ENCODE measurements at places on chromosomes 7 and 10.
A peak's percentile ranks its signal among the peaks of the same experiment; 100 is the strongest.

DNA sequence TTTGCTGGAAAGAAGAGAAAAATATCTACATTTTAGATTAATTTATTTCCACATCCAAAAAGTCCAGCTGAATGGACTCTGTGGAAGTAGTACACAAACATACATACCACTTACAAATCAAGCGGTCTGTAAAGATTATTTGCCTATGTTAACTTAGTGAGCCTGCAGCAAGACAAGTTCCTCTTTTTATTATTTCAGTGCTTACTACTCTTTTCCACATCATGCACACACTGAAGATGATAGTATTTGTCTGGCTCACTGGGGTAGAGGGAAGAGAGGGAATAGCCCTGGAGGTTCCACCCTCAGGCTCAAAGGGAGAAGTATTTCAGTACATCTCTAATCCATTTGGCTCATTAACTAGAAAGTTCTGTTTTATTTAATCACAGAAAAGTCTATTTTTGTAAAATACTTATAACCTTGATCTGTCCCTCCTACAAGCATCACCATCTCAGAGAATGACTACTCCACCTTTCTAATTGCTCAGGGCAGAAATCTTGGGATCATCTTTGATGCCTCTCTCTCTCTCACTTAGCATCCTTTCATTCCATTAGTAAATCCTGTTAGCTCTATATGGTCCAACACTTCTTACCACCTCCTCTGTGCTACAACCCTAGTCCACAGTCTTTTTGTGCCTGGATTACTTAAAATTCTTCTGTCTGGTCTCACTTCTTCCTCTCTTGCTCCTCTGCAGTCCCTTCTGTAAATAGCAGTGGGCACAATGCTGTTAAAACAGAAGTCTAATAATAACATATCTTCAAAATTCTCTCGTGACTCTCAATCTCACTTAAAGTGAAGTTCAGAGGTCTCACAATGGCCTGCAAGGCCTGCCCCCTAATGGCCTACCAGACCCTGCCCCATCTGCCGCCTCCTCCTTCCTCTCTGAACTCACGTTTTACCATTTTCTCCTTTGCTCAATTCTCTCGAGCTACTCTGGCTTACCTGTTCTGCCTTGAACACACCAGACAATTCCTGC lies 64.3 kb upstream of the CCDC6 start:
- DNase-seq, result no peak

- no peak for DNase-seq
Measured at GRCh38 chr7:41928166-41928565, 225.3 kb upstream of the INHBA start.

- no peak for DNase-seq
Measured at GRCh38 chr7:3154317-3154716, 110.7 kb upstream of the CARD11 start.

DNA sequence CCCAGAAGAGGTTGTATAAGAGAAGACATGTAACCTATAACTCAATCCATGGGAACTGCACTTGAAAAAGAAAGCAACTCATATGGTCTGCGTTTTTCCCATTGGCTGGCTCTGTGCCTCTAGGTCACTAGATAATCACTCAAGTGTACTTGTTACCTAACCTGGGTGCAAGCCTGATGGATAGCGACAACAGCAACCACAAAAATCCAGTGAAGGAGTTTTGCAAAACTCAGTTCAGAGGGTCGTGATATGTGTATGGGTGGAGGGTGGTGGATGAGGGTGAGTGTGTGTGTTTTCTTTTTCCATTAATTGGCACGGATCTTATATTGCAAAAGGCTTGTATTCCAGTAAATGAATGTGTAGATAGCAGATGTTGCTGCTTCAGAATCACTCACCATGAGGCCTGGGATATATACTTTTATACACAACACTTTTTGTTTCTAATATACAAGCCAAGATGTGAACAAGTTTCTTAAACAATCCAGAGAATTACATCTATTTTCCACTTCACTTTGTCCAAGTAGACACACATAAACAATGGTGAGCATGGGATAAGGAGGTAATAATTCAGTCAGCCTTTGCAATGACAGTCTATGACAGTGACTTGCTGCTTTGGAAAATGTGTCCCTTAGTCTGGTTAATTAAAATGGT lies 286.9 kb upstream of the DKK1 start:
- DNase-seq, result no peak

- DNase-seq, result peak; percentile 57
Measured at GRCh38 chr10:24721229-24722106, 2.2 kb downstream of the ARHGAP21 start.

- DNase-seq, result no peak
Measured at GRCh38 chr10:30048768-30049517, 10.4 kb downstream of the JCAD start.

DNA sequence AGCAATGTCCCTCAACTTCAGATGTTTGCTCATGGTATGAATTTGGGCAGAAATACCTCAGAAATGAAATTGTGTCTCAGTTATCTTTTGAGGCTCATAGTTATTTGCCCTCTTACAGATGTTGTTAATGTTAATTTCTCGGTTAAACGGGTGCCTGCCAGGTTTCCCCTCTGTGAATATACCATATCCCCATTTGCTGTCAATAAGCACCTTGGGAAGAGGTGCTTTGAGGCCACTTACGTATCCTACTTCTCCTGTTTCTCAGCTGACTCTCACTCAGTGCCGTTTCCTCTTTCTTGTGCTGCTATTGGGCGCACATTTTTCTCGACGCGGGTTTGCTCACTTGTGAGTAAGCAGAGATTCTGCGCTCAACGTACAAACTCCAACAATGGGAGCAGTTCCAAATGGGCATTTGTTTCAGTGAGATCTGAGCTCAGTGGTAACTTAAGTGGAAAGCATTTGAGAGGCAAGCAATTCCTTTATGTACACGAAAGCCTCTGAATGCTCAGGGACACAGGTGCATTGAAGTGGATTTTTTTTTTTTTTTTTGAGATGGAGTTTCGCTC lies 34.8 kb upstream of the JAKMIP3 start:
- no peak for DNase-seq

DNA sequence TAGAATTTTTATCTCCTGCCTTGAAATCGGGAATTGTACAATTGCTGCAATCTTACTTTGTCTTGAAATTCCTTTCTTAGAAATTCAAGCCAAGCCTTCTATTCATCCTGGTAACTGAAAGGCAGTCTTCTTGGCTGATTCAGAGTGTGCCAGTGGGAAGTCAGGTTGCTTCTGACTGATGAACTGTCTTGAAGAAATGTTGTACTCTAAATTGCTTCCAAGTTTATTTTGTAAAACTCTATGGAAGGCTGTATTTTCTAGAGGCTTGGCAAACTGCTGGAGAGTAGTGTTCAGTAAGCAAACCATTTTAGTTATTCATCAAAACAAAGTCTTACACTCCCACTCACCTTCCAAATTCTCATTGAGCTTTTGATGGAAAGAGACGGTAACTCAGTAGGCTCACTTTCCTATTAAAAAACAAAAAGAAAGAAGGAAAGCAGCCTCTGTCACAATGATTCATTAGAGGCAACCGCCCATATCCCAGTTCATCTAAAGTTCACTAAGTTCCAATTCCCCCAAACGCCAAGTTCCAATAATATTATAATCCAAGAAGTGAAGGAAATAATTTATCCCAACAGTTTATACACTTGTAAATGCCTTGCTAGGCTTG lies 187.9 kb upstream of the MALRD1 start:
- no peak for DNase-seq

GRCh38 chr10:51159841-51160240 lies 85.6 kb downstream of the PRKG1 start:
- DNase-seq, result no peak

- DNase-seq, result no peak
Measured at GRCh38 chr10:29348836-29349235, 60.0 kb downstream of the LYZL1 start.

DNA sequence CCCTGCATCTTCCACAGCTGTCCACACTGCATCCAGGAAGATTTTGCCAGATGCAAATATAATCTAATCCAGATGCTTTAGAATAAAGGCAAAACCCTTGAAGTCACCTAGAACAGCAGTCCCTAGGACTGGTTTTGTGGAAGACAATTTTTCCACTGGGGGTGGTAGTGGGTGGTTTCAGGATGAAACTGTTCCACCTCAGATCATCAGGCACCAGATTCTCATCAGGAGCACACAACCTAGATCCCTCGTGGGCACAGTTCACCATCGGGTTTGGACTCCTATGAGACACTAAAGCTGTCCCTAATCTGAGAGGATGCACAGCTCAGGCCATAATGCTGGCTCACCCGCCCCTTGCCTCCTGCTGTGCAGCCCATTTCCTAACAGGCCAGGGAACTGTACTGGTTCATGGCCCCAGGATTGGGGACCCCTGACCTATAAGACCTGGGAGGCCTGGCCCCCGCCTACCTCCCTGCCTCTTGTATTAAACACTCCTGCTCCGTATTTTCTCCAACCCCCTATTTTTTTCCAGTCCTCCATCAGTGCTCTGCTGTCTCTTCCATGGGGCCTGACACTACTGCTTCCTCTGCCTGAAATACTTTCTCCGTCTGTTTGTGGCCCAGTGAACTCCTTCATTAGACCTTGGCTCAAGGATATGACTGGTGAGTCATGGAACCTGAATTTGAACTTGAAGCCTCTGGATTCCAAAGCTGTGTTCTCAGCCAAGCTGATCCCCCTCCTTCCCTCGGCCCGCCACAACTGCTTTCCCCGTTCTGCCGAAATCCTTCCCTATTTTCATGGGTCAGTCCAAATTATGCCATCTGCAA lies 79.9 kb upstream of the RHEB start:
- DNase-seq, result peak; percentile 59

- DNase-seq, result no peak
Measured at GRCh38 chr7:23335136-23335535, 36.0 kb downstream of the MALSU1 start.

- peak; percentile 83 for DNase-seq
Measured at GRCh38 chr10:70549962-70550458, 52.5 kb downstream of the PRF1 start.

DNA sequence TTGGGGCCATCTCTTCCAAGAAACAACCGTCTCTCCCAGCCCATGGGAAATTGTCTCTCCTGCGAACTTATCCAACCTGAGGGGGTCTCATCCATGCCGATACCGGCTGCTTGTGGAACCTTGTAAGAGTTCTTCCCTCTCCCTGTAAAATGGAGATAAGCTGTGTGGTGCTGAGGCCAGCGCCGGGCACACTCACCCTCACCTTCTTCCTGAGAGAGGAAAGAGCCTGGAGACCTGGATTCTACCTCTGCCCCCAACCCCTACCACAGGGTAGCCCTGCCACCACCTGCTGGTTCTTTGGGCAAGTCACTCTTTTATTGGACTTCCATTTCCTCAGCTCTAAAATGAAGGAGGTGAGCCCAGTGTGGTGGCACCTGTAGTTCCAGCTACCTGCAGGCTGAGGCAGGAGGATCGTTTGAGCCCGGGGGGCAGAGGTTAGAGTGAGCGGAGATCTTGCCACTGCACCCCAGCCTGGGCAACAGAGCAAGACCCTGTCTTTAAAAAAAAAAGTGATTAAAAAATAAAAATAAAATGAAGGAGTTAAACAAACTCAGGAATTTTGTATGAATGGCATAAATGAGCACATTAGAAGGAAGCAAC lies 38.4 kb upstream of the PSAP start:
- no peak for DNase-seq

DNA sequence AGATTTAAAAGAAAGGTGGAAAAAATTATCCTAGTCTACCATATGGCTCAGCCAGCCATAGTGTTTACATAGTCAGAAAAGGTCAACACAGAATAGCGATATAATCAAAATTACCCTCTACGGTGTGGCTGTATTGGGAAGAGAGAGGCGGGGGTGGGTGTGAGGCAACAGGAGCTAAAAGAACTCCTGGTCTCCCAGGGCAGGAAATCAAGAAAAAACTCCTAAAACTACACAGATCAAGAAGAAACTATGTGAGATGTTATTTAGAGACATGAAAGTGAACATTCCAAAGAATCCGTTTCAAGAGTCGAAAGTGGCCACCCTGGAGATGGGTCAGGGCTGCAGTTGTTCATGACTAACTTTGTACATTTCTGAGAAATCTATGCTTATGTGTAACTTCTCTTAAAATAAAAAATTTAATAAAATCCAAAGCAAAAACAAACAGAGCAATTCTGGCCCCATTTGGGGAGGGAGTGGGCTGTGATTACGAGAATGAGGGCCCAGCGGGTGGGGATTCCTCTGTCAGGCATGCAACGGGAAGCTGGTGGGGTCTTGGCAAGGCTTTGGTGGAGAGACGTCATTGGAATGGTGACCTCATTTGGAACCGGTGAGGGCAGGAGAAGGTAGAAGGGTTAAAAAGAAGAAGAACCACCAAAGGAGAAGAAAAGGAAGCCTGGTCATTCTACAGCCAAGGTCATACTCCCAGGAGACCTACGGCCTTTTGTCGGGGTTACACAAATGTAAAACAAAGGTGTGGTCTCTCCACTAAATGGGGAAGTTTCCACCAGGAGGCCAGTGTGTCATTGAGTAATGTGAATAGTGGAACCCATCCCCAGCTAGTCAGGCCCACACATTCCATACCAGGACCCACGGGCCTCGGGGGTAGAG lies 71.2 kb upstream of the DUSP5 start:
- DNase-seq, result no peak

GRCh38 chr7:74092964-74093471 lies 9.4 kb downstream of the LIMK1 start:
- DNase-seq, result no peak

DNA sequence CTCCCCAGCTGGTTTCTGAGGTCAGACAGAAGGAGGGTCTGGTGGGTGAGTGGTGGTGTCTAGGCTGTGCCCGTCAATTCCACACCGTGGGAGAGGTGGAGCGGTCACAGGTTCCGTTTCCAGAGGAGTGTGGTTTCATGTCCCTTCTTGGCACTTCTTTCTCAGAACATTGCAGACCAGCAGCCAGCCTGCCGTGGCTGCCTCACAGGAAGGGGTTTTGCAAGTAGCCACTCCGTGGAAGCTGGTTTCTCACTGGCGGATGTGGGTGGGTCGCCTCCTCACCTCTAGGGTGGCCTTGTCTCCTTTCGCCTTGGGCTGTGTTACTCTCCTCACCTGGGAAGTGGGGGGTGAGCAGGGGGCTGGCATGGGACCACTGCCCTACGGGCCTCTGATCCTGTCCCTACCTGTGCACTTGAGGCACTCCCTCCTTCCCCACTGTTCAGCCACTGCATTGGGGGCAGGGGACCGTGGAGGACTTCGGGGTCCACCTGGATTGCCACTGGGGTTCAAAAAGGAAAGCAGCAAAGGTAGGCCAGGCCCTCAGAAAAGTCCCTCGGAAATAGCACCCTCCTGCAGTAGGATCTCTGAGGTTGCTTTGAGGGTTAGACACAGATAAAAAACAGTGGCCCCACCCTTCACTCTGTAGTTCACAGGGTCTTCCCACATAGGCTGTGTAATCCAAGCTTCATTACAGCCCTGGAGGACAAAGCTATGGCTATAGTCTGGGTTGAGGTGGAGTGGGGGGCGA lies 33.9 kb downstream of the TSPAN14 start:
- DNase-seq, result no peak

- no peak for DNase-seq
Measured at GRCh38 chr10:80321183-80321582, 31.7 kb upstream of the MAT1A start.

DNA sequence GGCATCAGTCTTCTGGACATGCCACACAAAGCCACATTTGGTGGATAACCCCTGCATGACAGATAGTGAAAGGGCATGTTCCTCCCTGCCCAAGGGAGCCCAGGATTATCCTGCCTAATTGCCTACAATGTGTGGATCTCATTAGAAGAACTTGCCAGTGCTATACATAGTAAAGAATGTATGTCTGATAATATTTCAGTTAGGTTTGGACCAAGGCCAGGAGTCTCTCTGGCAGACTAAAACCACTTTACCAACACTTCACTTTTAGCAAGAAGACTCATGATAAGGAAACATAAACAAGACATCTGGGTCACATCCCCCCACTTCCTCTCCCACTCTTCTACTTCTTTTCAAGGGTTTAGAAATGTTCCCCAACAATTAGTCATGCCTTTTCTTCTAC lies 196.7 kb downstream of the MTERF1 start:
- DNase-seq, result no peak
